ENCODE measurements at places on chromosomes 5 and 9. TPM values are rescaled to one million over a fixed set of nuclear protein-coding genes. Genes with fewer than 3 reads are reported as not detected.
A peak's percentile ranks its signal among the peaks of the same experiment; 100 is the strongest.

The PTGES gene
- total RNA-seq: not detected

The TNFSF8 gene
- 17.2 TPM for total RNA-seq

The PHF24 gene
- 0.16 TPM for total RNA-seq

The FABP6 gene
- total RNA-seq: 0.87 TPM

The CDC20B gene
- not detected for total RNA-seq

The GLIPR2 gene
- 10.2 TPM for total RNA-seq

The MAT2B gene
- 127 TPM for total RNA-seq

- no peak for ATAC-seq
Observed at GRCh38 chr5:139855946-139856540, 60.4 kb downstream of the PSD2 start.

DNA sequence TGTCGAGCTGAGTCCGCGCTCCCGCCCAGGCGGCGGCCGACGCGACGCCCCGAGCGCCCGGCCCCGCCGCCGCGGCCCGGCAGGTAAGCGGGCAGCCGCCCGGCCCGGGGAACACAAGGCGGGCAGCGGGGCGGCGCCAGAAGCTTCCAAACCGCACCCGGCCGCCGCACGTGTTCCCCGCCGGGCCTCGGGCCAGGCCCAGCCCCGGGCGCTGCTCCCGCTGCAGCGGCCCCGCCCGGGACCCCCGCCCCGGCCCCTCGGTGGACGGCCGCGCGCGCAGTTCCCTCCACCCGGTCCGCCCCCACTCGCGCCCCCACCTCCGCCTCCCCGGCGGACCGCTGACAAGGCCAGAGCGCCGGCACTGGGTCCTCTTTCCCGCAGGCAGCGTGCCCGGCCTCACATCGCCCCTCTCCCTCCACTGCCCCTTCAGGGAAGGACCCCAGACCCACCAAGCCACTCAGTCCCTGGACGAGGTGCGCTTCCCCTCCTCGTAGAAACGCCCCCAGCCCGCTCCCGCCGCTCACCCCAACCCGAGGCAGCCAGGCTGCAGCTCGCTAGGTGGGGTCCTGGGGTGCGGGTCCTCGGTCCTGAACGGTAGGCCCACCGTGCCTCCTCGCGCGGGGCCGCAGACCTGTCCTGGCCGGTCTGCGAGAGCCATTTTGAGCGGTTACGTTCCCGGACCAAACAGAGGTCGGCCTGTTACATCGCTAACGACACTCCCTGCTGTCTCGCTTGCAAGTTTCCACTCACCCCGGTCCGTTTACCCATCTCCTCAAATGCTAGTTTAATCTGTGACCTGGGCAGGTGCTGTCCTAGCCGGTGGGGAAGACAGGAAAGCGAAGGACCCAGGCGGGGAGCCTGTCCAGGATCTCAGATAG lies 475 bp downstream of the WDR5 start:
- ATAC-seq: peak; percentile 23

DNA sequence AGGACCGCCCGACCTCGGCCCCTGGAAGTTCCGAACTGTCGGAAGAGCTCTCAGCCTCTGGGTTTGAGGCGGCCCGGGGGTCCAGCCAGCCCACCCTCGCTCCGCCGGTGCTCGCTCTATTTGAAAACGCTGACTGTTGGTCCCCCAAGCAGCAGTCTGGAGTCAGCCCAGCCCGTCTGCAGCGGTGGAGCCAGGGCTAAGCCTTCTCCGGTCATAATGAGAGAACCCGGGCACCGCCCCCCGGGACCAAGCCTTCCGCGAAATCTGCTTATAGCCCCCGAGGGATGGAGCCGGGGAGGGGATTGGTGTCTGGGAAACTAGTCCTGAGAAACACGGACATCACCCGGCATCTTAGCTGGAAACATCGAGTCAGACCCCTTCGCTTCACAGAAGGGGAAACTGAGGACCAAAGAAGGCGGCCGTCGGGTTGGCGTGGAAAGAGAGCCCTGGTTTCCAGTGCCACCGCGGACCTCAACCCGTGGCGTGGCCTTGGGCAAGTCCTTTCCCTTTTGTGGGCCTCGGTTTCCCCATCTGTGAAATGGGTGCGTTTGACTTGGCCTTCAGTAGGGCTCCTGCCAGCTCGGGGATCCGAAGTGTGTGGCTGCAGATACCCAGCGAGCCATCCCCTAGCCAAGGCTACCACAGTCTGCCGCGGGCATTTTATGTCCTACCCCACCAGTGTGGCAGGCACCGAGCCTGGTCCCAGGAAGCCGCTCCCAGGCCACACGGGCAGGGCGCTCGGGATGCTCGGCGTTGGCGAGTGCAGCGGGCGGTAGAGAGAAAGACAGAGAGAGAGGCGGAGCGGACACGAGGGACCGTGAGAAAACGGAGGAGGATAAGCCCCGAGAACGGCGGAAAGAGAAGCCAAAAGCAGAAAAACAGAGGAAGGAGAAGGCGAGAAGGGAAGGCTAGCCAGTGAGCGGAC lies 857 bp downstream of the ADAM19 start:
- ATAC-seq: peak; percentile 22

- peak; percentile 95 for ATAC-seq
Observed at GRCh38 chr5:141320225-141321169, at the start of gene TAF7. Gene TAF7, minus strand, starts transcription at chr5:141320784. Its CDS starts 740 bp downstream, at chr5:141320044.

- no peak for ATAC-seq
Observed at GRCh38 chr5:8316608-8317280, 447.8 kb downstream of the MTRR start.

GRCh38 chr5:54895816-54896341 lies 89.5 kb downstream of the ESM1 start:
- peak; percentile 18 for ATAC-seq

DNA sequence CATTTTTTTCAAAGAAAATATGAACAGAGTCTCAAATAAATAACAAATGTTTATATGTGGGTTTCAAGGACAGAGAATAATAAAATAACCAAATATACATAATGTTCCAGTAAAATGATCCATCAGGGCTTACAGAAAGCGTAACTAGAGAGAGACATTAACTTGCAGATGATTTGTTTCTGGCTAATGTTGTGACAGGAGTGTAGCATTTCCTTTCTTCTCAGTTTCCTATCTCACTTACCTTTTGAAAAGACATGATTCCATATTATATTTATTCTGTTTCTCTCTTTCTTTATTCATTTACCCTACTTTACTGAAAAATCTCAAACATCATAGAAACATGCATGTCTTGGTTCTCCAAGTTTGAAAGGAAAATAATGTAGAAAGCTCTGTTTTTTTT lies 451.3 kb upstream of the CDH9 start:
- ATAC-seq: no peak

GRCh38 chr5:113984928-113985327 lies 376.9 kb upstream of the KCNN2 start:
- no peak for ATAC-seq

DNA sequence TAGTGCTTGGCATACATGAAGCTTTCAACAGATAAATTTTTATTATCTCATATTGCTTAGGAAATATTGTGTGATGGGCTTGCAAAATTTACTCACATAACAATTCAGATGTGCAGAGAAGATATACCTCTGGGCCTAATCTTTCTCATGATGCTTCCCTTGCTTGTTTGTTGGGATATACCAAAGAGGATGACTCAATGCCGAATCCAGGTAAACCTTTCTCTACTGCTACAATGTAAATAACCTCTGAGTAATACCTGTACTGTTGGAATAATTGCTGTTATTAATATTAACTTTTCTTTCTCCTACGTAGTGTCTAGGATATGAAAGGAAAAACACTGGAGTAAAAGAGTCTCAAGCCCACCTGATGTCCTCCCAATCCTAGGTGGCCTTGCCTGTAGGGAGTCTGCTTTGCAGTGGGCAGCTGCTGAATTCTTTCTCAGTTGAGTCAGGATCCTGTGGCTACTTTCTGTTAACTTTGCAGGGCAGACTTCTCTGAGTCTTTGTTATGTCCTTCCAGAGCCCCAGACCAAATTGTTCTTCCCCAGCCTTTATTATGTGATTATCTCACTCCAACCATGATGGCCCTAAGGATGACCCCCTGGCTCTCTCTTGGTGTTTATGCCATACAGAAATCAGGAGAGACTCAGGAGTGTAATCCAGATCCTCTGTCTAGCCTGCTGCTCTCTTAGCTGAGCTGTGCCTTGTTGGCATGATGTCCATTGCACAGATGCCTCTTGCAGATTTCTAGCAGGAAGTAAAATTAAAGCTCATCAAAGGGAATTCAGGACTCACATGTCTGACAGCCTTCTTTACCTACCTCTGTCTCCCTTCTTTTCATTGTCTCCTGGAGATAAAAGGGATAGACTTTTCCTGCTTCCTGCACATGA lies 208.1 kb downstream of the SNX18 start:
- ATAC-seq: no peak

- no peak for ATAC-seq
Observed at GRCh38 chr5:103910011-103910410, 347.4 kb upstream of the NUDT12 start.

- no peak for ATAC-seq
Observed at GRCh38 chr9:35687972-35688557, 1.7 kb downstream of the TPM2 start.

DNA sequence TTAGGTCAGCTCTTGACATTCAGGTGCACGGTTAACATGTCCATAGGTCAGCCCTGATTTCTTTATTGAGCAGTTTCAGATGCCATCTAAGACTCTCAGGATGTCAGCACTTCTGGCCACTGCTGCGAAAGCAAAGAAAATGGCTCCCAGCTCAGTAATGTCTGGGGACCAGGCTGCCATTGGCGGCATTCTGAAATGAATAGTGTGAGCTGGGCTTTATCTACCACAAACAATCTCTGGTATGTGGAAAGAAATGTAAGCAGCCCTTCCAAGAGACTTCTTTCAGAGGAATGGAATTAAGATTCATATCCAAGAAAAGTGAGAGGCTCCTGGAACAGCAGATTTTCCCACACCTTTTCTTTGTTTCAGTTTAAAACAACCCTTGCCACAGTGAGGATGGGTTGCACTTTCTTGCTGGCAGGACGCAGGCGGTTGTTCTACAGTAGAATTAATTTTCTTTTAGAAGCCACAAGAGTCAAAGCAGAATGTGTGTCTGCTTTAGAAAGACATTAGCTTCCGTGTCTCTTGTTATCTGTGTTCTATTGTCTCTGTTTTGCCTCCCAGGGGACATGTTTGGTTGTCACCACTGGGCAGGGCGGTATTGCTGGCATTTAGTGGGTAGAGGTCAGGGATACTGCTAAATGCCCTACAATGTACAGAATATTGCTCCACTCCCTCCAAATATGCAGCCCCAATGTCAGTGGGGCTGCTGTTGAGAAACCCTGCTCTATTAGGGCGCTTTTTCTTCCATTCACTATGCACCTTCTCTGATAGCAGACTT lies 149.9 kb upstream of the ANKH start:
- ATAC-seq: no peak
